ENCODE measurements at places on chromosomes 5 and 9.
A peak's percentile ranks its signal among the peaks of the same experiment; 100 is the strongest.

GRCh38 chr5:10580531-10581423 lies 16.9 kb downstream of the ANKRD33B start:
- no peak for DNase-seq

- DNase-seq, result no peak
Observed at GRCh38 chr5:31682851-31683250, 43.9 kb downstream of the PDZD2 start.

- DNase-seq, result no peak
Observed at GRCh38 chr5:9451037-9451436, 94.8 kb downstream of the SEMA5A start.

DNA sequence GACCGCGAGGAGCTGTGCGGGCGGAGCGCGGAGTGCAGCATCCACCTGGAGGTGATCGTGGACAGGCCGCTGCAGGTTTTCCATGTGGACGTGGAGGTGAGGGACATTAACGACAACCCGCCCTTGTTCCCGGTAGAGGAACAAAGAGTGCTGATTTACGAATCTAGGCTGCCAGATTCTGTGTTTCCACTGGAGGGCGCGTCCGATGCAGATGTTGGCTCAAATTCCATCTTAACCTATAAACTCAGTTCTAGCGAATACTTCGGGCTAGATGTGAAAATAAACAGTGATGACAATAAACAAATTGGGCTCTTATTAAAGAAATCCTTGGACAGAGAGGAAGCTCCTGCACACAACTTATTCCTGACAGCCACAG lies 590 bp downstream of the PCDHA6 start:
- DNase-seq, result no peak

- DNase-seq, result no peak
Observed at GRCh38 chr5:62771341-62771740, 192.7 kb downstream of the LRRC70 start.

- DNase-seq, result no peak
Observed at GRCh38 chr9:103942200-103942599, 151.9 kb upstream of the SMC2 start.

DNA sequence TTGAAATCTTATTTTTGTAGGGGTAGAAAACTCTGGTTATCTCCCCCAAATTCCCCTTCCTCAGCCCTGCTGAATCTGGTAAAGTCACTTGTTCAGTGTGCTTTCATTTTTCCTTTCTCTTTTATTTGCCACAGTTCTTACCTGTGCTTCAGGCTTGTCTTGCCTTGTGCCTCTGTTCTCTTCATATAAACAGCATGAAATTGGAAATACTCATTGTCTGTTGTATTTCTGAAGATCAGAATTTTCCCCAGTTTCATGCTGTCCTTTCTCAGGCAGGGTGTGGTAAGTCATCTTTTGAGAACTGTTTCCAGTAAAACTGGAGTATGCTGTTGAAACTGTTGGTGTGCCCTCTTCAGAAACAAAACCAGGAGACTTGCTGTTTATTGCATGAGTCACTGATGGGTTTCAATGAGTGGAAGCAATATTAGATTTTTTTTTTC lies 7.0 kb downstream of the PAM start:
- DNase-seq, result no peak

DNA sequence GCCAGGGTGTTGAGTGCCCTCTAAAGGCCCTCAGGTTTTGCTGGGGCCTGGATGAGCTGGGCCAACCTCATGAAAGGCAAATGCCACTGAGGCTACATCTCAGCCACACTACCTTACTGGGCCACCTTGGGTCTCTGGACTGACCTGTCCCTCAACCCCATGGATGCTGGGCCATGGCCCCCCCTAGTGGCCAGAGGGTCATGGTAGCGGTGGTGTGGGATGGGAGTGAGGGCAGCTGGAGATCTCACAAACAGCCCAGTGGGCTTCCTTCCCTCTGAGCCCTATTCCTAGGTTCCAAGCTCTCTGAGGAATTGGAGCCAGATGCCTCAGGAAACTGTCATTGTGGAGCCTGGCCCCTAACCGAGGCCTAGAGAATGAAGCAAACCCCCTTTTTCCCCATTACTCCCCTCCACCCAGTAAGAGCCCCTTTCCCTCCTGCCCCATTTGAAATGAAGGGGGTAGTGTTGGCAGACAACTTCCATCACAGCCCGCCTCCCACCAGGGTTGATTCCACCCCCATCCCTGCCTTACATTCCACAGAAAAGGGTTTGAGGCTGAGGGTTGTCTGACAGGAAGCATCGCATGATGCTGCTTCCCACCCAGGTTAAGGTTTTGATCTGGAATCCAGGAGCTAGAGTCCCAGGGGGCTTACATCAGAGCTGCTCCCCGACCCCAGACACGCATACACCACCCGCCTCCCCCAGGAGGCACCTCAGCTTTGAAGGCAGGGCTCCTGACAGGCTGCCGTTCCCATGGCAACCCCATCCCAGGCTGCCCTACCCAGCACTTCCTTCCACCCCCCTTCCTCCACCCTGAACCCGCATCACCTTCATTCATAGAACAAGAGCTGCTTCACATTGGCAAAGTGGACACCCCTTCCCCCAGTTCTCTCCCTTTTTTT lies 63.9 kb downstream of the PCDH1 start:
- DNase-seq, result peak; percentile 5
